Tongue (tissue), 3 donors: ENCODE measurements at places on chromosomes 5 and 9. TPM values are rescaled to one million over a fixed set of nuclear protein-coding genes. Genes with fewer than 3 reads are reported as not detected.

GRXCR2 gene
- not detected for total RNA-seq

SPINK13 gene
- total RNA-seq, result not detected

CNTNAP3 gene
- total RNA-seq, result 18.9 TPM

TRMO gene
- total RNA-seq, result 13.7 TPM

GLDC gene
- 1.6 TPM for total RNA-seq

PDE8B gene
- total RNA-seq, result 8.9 TPM

TMEM252 gene
- not detected for total RNA-seq

SYK gene
- total RNA-seq, result 7.1 TPM

TLR4 gene
- total RNA-seq, result 8.8 TPM

CTSV gene
- total RNA-seq, result 2.9 TPM

ARPC5L gene
- 16.1 TPM for total RNA-seq

SV2C gene
- 0.31 TPM for total RNA-seq

SRD5A1 gene
- 3.6 TPM for total RNA-seq

EXOSC2 gene
- 26.1 TPM for total RNA-seq

NCS1 gene
- 20.2 TPM for total RNA-seq

LCN2 gene
- 19.7 TPM for total RNA-seq

PCDHA4 gene
- total RNA-seq, result 1.4 TPM

CORO2A gene
- total RNA-seq, result 2.9 TPM

CDO1 gene
- total RNA-seq, result 16.8 TPM

TMEM161B gene
- total RNA-seq, result 30.0 TPM

FRMD3 gene
- 33.2 TPM for total RNA-seq

PROB1 gene
- 30.6 TPM for total RNA-seq

OR1J2 gene
- not detected for total RNA-seq

APBA1 gene
- 7.7 TPM for total RNA-seq

PTGS1 gene
- total RNA-seq, result 5.0 TPM
